NCI-H69 (cell line): ENCODE measurements at places on chromosomes 5 and 9.

DNA sequence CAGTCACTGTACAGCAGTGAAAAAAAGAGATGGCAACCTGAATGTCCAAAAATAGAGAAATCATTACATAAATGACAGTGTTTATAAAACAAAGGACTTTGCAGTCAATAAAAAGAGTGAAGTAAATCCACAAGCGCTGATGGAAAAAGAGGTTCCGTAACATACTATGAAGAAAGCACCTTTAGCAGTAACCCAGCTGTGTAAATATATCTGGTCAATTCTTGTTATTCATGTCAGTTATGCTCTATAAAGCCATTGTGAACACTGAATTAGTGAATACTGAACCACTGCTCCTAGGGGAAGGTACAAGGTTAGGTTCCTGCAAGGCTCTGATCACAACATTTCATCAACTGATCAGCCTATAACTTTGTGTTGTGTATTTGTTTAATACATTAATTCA lies 39.5 kb downstream of the CCNJL start:
- DNase-seq: peak; percentile 47

GRCh38 chr5:82745016-82745415 lies 332.2 kb downstream of the TMEM167A start:
- DNase-seq: no peak

DNA sequence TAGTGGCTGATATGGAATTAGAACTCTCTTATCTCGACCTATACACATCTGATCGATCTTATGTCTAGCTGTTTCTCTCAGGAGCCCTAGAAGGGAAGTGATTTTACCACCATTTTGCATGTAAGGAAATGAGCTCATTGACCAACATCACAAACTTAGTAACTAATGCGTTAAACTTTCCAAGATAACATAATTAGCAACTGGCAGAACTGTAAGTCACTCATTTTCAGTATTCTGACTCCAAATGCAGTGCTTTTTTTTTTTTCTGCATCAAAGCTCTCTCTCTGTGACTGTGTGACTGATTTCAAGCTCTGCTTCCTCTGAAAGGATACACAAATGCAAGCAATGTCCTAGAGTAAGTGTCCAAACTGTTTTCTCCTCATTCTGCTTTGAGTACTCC lies 68.1 kb upstream of the FBXL7 start:
- DNase-seq: no peak

DNA sequence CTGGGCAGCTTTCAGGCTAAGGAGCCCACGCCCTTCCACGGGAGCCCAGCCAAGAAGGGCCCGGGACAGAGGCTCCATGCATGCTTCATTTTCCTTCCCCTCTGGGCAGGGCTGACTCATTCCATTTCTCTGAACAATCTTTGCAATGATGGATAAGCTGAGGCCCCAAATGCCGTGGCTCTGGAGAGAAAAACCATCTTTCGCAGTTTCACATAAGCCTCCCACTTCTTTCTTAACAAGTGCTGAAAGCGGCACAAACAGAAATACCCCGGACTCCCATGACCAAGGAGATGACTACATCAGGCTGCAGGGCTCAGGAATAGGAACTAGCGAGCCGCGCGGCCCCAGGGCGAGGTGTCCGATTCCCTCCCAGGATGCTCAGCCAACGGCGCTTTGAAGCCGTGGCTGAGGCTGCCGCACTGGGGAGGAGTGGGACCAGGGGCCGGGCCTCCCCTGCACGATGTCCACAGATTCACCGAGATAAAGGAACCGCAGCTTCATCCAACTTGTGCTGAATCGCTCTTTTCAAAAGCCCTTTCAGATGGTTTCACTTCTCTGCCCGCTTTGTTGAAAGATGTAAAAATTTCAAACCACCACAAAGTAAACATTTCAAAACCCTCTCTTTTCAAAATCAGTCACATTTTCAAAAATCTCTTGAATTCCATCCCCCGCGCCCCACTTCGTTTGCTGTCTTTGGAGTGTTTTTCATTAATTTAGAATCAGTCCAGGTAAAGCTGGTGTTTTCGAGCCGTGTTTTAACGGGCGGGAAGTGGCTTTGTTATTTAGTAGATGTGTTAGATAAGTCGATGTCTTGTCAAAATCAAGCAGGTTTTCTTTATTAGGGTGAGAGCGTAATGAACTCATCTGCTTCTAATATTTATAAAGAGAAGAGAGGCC lies 96.5 kb upstream of the LMX1B start:
- DNase-seq: peak; percentile 76

- peak; percentile 88 for DNase-seq
Observed at GRCh38 chr9:38066197-38066913, 2.7 kb downstream of the SHB start.

GRCh38 chr9:118331622-118332045 lies 627.4 kb downstream of the TLR4 start:
- DNase-seq: no peak

DNA sequence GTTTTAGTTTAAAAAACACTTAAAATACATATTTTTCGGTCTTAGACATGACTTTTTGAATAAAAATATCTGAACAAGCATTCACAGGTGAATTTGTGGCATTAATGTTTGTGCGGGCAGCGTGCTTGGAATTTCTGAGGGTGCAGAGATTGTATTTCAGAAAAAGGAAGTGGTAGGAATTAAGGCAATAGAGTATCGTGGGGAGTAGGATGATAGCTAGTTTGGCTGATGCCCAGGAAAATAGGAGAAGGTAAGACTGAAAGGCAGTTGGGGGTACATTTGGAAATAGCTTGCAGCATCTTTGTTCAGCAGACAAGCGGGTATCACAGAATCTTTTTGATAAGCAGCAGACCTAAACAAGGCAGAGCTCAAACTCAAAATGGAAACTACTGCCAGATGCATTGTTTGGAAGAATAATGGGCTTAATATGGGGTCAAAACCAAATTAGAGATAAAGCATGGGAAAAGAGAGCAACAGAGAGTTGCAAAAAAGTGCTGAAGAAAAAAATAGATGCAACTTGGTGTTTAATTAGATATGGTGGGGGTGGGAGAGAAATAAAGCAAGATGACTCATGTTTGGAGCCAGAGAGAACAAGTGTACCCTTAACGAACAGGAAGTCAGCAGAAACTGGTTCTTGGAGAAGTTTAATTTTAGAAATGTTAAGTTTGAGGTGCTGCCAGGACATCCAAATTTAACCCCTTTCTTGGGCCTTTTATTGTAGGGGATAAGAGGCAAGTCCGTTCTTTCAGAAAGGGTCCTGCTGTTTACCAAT lies 85.7 kb upstream of the ARRDC3 start:
- no peak for DNase-seq
